ENCODE measurements at places on chromosomes 3 and 15. TPM values are rescaled to one million over a fixed set of nuclear protein-coding genes. Genes with fewer than 3 reads are reported as not detected.
A peak's percentile ranks its signal among the peaks of the same experiment; 100 is the strongest.

The CFAP20DC gene
- 0.37 TPM for total RNA-seq

The GXYLT2 gene
- 7.2 TPM for total RNA-seq

The GOLGA8N gene
- total RNA-seq, result 14.8 TPM

The SLC6A1 gene
- total RNA-seq, result 0.98 TPM

The LOXL1 gene
- total RNA-seq, result 6.0 TPM

The IQCF5 gene
- total RNA-seq, result not detected

The SPINT1 gene
- 99.3 TPM for total RNA-seq

- no peaks in the 10 kb centered on the region for H3K4me1 ChIP-seq
- no peak overlapping the region for H3K27ac ChIP-seq
- H3K4me3 ChIP-seq, result no peak overlapping the region
- DNase-seq, result no peak
Measured at GRCh38 chr3:153026026-153026425, 136.0 kb upstream of the RAP2B start.

- DNase-seq, result no peak
- H3K27ac ChIP-seq, result no peak overlapping the region
Measured at GRCh38 chr3:61154457-61155198, 96.6 kb downstream of the FHIT start.

DNA sequence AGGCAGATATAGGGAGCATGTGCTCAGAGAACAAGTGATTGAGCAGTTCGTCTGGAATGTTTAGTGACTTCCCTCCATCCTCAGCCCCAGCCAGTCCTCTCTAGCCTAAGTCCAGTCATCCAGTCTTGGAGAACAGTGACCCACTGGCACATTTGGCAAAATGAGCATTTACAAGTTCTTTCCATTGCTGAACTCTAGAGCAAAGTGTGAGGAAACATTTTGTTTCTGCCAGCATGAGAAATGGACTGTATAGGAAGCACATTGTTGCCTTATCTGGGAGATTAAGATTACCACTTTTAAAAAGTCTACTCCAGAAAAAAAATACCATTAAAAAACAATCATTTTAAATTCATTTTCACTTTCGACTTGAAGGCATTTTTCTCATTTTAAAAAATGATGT lies 353.6 kb downstream of the SHQ1 start:
- no peak overlapping the region for H3K27ac ChIP-seq
- no peak for DNase-seq
- no peaks in the 10 kb centered on the region for H3K27me3 ChIP-seq
- no peak overlapping the region for H3K4me3 ChIP-seq

DNA sequence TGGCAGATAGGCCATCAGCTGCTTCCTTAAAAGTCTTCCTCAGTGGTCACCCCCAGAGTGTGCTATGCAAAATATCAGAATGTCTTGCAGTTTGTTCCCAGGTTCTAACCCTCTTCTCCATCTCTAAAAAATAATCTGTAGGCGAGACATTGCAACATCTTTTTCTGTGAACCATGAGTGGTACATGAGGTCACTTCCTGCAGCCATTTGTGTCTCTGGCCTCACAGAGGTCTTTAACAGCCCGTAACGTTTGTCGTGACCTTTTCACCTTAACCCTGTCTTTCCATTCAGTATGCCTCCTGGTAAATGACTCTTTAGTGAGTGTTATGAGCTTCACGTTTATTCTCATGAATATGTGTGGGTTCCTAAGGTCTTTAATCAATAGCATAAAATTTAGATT lies 145.4 kb downstream of the KLHL25 start:
- DNase-seq, result no peak
- peak overlapping the region; percentile 53 for H3K27ac ChIP-seq

GRCh38 chr3:36786921-36787890 lies 22.9 kb upstream of the DCLK3 start:
- no peak overlapping the region for H3K27ac ChIP-seq
- no peak overlapping the region for H3K4me3 ChIP-seq
- no peaks in the 10 kb centered on the region for H3K36me3 ChIP-seq
- H3K4me1 ChIP-seq, result no peaks in the 10 kb centered on the region

DNA sequence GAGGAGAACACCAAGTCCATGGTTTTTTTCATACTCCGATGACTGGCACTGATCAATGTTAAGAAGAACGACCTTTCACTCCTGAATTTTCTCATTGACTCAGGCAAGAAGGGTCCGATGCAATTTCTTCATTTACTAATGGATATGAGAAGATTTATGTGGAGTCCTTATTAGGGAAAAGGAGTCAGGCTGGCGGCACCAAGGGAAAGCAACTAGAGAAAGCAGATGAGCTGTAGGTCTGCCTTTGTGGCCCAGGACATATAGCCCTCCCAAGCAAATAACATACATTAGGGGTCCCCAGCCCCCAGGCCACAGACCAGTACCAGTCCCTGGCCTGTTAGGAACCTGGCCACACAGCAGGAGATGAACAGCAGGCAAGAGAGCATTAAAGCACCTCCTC lies 206.8 kb downstream of the KBTBD8 start:
- no peak overlapping the region for H3K27ac ChIP-seq
- H3K36me3 ChIP-seq, result no peaks in the 10 kb centered on the region
- H3K4me3 ChIP-seq, result no peak overlapping the region
- DNase-seq, result no peak
- no peaks in the 10 kb centered on the region for H3K4me1 ChIP-seq

DNA sequence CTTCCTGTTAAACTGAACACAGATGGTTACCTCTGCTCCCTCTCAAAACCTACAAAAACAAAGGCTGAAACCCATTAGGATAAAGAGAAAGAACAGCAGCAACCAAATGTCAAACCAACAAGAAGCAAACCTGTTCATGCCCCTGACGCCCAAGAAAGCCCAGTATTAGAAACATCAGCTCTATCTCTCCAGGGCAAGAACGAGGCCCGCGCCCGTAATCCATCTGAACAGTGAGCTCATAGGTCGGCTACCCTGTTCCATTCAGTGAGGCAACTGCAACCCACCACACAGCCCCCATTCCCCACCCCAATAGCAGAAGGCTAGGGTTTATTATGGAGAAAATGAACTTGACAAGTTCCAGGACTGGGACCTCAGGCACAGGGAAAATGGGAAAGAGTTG lies 10.0 kb downstream of the LSG1 start:
- H3K27ac ChIP-seq, result peak overlapping the region; percentile 77
- H3K4me1 ChIP-seq, result peaks cover 9% of the 10 kb centered on the region
- H3K4me3 ChIP-seq, result no peak overlapping the region
- no peaks in the 10 kb centered on the region for H3K27me3 ChIP-seq

DNA sequence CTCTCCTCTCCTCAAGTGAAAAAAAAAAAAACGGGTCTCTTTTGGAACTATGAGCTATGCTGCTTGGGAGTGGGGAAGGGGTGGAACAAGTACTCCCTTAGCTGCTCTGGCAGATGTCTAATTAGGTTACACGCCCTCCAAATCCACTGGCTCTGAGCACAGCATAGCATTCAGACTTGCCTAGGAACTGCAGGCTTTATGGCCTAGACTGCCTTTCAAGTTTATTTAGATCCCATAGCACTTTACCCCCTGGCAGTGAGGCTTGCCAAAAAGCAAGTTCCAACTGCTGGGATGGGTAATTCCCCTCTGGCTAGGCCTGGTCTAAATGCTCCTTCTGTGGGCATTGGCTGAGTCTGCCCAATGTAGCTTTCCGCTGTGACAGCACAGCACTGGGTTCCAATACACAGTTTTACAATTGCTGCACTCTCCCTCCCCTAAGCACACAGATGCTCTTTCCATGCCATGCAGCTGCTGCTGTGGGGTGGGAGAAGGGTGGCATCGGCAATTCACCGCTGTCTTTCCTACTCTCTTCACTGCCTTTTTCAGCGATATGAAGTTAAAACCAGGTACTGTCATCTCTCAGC lies 152.8 kb downstream of the KCNAB1 start:
- no peaks in the 10 kb centered on the region for H3K27me3 ChIP-seq
- no peak overlapping the region for H3K27ac ChIP-seq
- no peak for DNase-seq
- no peaks in the 10 kb centered on the region for H3K4me1 ChIP-seq
- no peaks in the 10 kb centered on the region for H3K36me3 ChIP-seq

GRCh38 chr3:149630806-149631205 lies 27.0 kb downstream of the WWTR1 start:
- peaks cover 29% of the 10 kb centered on the region for H3K4me1 ChIP-seq
- no peaks in the 10 kb centered on the region for H3K27me3 ChIP-seq
- no peak for DNase-seq
- no peak overlapping the region for H3K4me3 ChIP-seq

DNA sequence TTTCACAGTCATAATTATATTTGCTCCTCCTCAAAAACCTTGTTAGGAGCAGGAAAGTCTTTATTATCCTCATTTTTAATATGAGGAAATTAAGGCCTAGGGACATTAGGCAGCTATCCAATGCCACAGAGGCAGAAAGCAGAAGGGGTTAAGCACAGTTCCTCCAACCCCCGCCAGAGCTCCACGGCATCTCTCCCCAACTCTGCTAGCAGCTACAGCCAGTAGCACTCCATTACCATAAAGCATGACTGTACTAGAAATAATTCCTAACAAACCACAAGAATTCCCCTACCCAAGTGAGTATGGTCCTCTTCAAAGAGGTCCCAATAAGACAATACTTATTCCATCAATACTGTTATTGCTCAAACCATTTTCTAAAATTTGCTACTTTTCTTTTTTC lies 9.8 kb downstream of the HEG1 start:
- no peak for DNase-seq
- H3K4me1 ChIP-seq, result peaks cover 59% of the 10 kb centered on the region
- no peak overlapping the region for H3K4me3 ChIP-seq
- H3K27me3 ChIP-seq, result no peaks in the 10 kb centered on the region

- no peak overlapping the region for H3K4me3 ChIP-seq
- H3K36me3 ChIP-seq, result no peaks in the 10 kb centered on the region
- no peaks in the 10 kb centered on the region for H3K27me3 ChIP-seq
- peaks cover 81% of the 10 kb centered on the region for H3K4me1 ChIP-seq
- no peak for DNase-seq
Measured at GRCh38 chr3:14423963-14424362, 21.6 kb downstream of the SLC6A6 start.

- H3K36me3 ChIP-seq, result no peaks in the 10 kb centered on the region
- no peaks in the 10 kb centered on the region for H3K27me3 ChIP-seq
- no peak overlapping the region for H3K4me3 ChIP-seq
- no peak for DNase-seq
- H3K4me1 ChIP-seq, result no peaks in the 10 kb centered on the region
- no peak overlapping the region for H3K27ac ChIP-seq
Measured at GRCh38 chr3:111373861-111374260, 168.1 kb upstream of the CD96 start.

GRCh38 chr3:164377466-164377865 lies 700.8 kb downstream of the SI start:
- H3K4me3 ChIP-seq, result no peak overlapping the region
- no peaks in the 10 kb centered on the region for H3K4me1 ChIP-seq
- no peaks in the 10 kb centered on the region for H3K36me3 ChIP-seq

DNA sequence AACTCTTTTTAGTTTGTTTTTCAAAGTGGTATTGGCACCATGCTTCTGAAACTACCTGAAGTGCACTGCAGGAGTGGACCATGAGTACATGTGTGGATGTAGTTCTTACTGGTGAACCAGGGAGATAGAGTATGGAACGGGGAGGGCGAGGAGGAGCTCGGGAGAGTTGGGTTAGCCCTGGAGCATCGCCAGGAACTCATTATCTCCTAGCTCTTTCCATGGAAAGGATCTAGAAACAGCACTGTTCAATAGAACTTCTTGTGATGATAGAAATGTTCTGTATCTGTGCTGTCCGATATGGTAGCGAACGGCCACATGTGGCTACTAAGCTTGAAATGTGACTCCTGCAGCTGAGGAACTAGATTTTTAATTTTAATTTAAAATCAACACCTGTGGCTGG lies 47.3 kb downstream of the VGLL4 start:
- peaks cover 13% of the 10 kb centered on the region for H3K36me3 ChIP-seq
- peaks cover 46% of the 10 kb centered on the region for H3K4me1 ChIP-seq
- no peak for DNase-seq
- no peaks in the 10 kb centered on the region for H3K27me3 ChIP-seq
- H3K4me3 ChIP-seq, result no peak overlapping the region
- H3K27ac ChIP-seq, result no peak overlapping the region

GRCh38 chr3:151357463-151357850 lies 27.1 kb downstream of the P2RY12 start:
- no peaks in the 10 kb centered on the region for H3K27me3 ChIP-seq
- no peak overlapping the region for H3K4me3 ChIP-seq
- H3K27ac ChIP-seq, result no peak overlapping the region
- H3K36me3 ChIP-seq, result no peaks in the 10 kb centered on the region

GRCh38 chr3:128006061-128007032 lies 45.9 kb upstream of the SEC61A1 start:
- H3K36me3 ChIP-seq, result no peaks in the 10 kb centered on the region
- peak; percentile 54 for DNase-seq
- no peaks in the 10 kb centered on the region for H3K27me3 ChIP-seq
- H3K27ac ChIP-seq, result no peak overlapping the region

DNA sequence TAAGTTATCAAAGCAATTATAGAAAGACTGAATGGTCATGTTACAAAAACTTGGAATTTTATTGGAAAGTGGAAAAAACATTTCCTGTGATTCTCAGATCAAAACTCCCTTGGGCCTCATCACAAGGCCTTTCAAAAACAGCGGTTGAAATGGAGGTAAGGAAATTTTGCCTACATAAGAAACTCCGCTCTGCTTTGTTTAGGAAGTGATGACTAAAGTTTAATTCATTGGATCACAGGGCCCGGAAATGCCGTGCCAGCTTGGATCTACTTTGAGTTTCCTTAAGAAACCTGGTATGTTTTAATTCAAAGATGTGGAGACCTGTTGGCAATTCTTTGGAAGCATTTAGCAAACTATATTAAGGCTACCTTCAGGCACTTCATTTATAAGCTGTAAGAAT lies 143.9 kb upstream of the MME start:
- no peak overlapping the region for H3K27ac ChIP-seq
- H3K27me3 ChIP-seq, result no peaks in the 10 kb centered on the region
- no peak for DNase-seq
- no peak overlapping the region for H3K4me3 ChIP-seq
- H3K36me3 ChIP-seq, result no peaks in the 10 kb centered on the region

GRCh38 chr15:30046430-30046829 lies 36.3 kb upstream of the GOLGA8J start:
- no peak for DNase-seq
- no peaks in the 10 kb centered on the region for H3K27me3 ChIP-seq
- H3K27ac ChIP-seq, result no peak overlapping the region
- H3K36me3 ChIP-seq, result no peaks in the 10 kb centered on the region

- no peaks in the 10 kb centered on the region for H3K36me3 ChIP-seq
- no peak overlapping the region for H3K27ac ChIP-seq
- H3K4me1 ChIP-seq, result no peaks in the 10 kb centered on the region
- H3K27me3 ChIP-seq, result no peaks in the 10 kb centered on the region
- no peak for DNase-seq
- H3K4me3 ChIP-seq, result no peak overlapping the region
Measured at GRCh38 chr3:76065964-76066363, 280.6 kb upstream of the ZNF717 start.

- DNase-seq, result peak; percentile 61
- H3K27me3 ChIP-seq, result no peaks in the 10 kb centered on the region
- no peak overlapping the region for H3K4me3 ChIP-seq
- H3K4me1 ChIP-seq, result peaks cover 21% of the 10 kb centered on the region
- H3K27ac ChIP-seq, result no peak overlapping the region
Measured at GRCh38 chr3:177777699-177778098, 580.4 kb upstream of the TBL1XR1 start.

DNA sequence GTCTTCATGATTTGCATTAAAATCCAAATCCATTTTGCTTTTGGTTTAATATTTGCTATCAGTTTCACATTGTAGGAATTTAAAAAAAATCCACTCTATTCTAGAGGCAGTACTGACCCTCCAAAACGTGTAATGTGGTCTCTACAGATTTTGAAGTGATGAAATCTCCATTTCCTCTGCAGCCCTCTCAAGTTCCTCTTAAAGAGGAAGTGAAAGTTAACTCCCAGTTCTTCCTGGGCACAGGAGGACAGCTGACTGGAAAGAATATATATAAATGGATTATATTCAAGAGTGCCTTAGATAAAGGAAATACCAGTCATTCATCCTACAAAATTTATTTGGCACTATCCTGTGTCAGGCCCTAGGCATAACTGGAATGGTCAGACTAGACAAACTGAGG lies 83.5 kb upstream of the PLCL2 start:
- no peak overlapping the region for H3K27ac ChIP-seq
- H3K36me3 ChIP-seq, result no peaks in the 10 kb centered on the region
- DNase-seq, result no peak
- peaks cover 16% of the 10 kb centered on the region for H3K4me1 ChIP-seq

Data from upper lobe of left lung (tissue), 6 donors.